ENCODE measurements at places on chromosomes 16 and 17.

DNA sequence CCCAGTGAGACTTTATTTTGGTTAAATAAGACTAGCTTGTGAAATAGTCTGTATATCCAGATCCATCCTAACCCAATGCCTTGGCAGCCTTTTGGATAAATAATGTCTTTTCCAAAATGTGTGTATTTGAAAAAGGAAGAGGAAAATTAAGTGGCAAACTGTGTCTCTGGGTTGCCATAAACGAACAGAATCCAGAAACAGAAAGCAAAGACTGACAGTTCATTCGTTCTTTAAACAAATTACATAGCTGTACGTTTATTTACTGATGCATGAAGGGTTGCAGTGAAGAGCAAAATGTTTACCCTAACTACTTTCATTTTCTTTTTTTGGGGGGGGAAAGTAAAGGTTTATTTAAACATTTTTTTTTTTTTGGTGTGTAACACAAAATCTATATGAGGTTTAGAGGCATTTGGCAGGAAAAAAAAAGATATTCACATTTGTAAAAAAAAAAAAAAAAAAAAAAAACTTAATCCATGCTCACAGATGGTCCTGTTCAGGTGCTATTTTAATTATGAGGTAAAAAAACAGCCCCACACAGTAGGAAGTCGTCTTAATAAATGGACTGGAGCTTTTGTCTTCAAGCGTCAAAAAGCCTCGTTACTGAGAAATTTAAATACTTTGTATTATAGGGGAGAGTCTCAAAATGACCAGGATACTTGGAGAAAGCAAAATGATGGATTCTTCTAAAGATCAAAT, 245.9 kb downstream of the FTO start:
- no peak for DNase-seq

GRCh38 chr16:10465821-10466220, 80.0 kb downstream of the ATF7IP2 start:
- no peak for DNase-seq

GRCh38 chr17:60720763-60721531, 43.3 kb downstream of the BCAS3 start:
- peak; percentile 28 for DNase-seq

- no peak for DNase-seq
Measured at GRCh38 chr17:81499601-81499970, 13.0 kb downstream of the ACTG1 start.

DNA sequence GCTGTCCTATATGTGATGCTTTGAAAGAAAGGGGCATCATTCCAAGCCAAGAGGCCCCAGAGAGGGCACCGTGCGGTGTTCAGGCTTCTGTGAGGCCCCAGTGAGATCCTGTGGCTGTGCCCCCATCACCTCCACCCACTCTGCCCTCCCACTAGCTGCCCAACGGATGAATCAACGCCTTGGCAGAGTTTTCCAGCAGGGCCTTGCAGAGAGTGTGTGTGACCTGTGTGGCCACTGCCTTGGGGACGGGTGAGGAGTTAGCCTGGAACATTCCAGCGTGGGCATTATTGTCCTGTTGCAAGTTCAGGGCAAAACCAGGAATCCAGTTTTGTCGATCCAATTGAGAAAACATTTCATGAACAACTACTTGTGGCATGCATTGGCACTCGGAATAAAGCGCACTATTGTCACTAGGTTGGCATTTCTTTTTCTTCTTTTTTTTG, 53.7 kb downstream of the SF3B3 start:
- no peak for DNase-seq

- DNase-seq = no peak
Measured at GRCh38 chr17:80545499-80545826, 825 bp downstream of the RPTOR start.

GRCh38 chr16:29030086-29030840, 45.4 kb downstream of the LAT start:
- no peak for DNase-seq

DNA sequence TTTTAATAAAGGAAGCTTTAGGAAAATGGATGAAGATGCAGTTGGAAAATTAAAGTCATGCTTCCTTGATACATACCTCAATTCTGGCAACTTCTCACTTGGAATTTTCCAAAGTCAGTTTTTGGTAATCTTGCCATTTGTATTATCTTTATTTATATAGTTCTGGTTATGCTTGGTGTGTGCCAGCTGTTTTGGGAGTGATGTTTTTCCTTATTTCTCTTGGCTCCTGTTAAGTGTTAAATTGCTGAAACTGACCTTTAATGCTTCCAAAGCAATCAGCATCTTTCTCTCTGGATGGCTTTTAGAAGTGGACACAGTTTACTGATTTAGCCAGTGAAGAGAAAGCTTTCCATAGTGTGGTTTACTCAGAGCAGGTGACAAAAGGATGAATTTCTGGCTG, 70.1 kb upstream of the HAS3 start:
- no peak for DNase-seq

GRCh38 chr16:82033006-82033405, 2.0 kb upstream of the HSD17B2 start:
- DNase-seq = no peak

DNA sequence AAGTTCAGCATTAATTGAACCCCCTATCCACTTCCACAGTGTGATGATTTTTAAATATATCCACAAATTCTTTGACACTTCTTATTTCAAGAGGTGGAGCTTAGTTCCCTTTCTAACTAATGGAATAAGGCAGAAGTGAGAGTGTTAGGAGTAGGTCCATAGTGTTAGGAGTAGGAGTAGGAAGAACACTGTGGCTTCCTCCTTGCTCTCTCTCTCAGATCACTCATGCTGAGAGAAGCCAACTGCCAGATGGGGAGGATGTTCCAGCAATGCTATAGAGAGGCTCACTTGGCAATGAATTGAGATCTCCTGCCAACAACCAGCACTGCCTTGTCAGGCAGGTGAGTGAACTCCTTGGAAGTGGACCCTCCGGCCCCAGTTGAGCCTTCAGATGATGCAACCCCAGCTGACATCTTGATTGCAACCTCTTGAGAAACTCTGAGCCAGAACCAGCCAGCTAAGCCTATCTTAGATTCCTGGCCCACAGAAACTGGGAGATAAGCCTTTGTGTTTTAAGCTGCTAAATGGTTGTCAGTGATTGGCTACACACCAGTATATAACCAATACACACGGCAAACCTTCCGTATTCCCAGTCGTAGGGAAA, 44.3 kb downstream of the SPECC1 start:
- DNase-seq = no peak

- no peak for DNase-seq
Measured at GRCh38 chr17:77125432-77125901, 15.3 kb upstream of the SEC14L1 start.

DNA sequence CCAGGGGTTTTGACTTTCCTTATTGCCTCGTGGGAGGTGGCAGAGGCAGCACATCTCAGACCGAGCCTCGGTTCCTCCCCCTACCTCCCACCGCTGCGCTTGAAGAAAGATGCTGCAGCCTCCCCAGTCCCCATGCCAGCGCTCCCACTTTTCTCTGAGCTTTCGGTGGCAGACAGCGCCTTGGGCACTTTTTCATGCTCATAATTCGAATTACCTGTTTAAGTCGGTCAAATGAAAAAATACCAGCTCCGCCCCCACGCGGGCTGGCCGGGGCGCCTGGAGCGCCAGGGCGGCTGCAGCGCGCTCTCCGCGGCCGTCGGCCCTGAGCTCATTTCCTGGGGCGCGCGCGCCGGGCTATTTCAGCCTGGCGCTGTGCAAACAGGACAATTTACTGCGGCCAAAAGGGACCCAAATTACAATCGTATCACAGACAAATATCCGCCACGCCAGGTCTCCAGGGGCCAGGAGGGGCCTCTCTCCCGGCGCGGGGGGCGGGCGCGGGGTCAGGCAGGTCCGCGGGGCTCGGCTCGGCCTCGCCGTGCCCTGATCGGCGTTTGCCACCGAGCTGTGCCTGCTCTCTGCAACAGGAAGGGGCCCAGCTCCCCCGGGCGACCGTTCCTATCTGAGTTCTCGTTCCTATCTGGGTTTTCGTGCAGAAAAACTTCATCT, 45.0 kb downstream of the SOST start:
- DNase-seq = peak; percentile 19

DNA sequence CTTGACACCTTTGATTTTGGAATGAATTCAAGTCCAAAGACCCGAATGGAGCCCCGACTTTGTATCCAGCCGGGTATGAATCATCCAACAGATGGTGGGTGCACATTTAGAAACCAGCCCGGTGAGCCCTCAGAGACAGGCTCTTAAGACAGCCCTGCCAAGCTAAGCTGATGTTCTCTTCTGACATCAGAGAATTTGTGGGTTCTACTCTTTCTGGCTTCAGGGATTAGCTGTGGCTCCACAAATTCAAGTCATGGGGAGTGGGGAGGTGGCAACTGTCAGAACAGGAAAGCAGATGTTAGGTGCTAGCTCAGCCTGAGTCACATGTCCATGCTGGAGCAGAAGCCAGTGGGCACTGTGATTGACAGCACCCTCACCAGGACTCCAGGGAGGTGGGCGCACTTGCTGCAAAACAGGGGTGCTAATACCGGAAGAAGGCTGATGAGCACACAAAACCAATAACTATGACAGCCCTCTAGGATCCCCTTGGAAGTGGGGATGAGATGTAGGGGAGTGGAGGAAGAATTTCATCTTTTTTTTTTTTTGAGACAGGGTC, 31.4 kb upstream of the XYLT2 start:
- no peak for DNase-seq

- DNase-seq = peak; percentile 58
Measured at GRCh38 chr17:78839762-78840529, 668 bp downstream of the USP36 start.

DNA sequence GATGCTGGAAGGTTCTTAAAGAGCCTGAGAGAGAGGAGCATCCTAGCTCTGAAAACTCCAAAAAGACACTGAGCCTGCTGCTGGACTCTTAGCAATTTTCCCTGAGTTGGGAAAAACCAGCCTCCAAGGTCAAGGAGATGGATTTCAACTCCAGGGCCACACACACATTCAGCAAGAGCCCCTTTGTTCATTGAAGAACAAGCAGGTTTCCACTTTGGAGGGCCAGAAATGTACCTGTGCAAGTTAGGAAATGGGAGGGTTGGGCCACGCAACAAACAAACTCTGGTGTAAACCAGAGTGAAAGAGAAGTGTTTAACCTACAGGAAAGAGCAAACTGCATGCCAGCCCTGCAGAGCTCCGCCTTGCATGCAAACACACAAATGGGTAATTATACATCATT, 264.8 kb upstream of the RPL38 start:
- DNase-seq = no peak

- DNase-seq = no peak
Measured at GRCh38 chr17:43924558-43924957, 17.2 kb upstream of the MPP2 start.

GRCh38 chr17:297758-298157, 54.8 kb downstream of the RPH3AL start:
- no peak for DNase-seq

GRCh38 chr17:75753514-75754377, 11.2 kb downstream of the GALK1 start:
- DNase-seq = peak; percentile 77

DNA sequence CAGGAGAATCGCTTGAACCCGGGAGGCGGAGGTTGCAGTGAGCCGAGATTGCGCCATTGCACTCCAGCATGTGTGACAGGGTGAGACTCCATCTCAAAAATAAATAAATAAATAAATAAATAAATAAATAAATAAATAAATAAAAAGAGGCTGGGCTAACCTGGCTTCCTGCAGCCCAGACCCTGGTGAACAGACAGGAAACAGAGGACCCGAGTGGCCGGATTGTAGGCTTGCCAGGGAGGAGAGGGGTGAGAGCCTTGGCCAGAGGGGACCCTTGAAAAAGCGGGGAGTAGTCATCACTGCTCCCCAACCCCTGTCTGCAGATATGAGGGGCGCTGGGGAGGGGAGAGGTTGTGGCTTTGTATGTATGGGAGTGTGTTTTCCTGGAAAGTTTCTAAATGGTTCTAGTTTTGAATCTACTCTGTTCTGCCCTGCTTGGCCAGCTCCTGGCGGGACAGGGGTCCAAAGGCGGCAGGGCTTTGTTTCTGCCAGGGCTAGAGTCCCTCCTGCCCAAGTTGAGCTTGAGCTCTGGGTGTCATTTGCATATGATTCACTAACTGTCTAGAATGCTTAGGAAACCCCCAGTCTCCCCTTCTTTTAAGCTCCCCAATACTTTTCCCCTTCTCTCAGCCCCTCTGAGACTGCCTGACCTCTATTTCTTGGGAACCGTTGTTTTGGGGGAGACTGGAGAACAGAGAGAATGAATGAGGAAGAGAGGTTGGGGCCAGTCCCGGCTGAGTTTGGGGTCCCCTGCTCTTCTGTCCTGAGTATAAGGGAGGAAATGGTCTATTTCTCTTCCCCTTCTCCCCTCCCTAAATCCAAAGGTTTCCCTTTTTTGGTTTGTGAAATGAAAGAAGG, 16.4 kb downstream of the RARA start:
- no peak for DNase-seq

GRCh38 chr16:2253293-2253692, 1.9 kb upstream of the ECI1 start:
- no peak for DNase-seq

- peak; percentile 24 for DNase-seq
Measured at GRCh38 chr16:23296994-23297393, 5.1 kb upstream of the SCNN1B start.

DNA sequence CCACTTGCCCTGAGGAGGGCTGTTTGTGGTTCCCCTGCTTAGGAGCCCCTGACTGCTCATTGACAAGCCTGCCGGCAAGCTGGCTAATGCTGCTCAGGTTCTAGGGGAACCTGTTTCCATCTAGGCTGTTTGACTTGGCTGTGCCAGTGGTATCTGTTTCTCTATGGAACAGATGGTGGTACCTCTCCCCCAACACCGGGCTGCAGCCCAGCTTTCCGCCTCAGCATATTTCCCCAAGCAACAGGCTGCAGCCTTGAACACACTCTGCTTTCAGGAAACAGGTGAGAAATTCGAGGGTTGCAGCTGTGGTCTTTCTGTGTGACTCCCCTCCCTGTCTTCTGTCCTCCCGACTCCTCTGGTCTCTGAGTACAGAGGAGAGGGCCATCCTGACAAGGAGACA, 132.3 kb downstream of the TMEM132E start:
- DNase-seq = no peak

- no peak for DNase-seq
Measured at GRCh38 chr17:50047083-50047482, 8.8 kb upstream of the ITGA3 start.

GRCh38 chr17:17073030-17073564, 30.8 kb downstream of the MPRIP start:
- DNase-seq = no peak

DNA sequence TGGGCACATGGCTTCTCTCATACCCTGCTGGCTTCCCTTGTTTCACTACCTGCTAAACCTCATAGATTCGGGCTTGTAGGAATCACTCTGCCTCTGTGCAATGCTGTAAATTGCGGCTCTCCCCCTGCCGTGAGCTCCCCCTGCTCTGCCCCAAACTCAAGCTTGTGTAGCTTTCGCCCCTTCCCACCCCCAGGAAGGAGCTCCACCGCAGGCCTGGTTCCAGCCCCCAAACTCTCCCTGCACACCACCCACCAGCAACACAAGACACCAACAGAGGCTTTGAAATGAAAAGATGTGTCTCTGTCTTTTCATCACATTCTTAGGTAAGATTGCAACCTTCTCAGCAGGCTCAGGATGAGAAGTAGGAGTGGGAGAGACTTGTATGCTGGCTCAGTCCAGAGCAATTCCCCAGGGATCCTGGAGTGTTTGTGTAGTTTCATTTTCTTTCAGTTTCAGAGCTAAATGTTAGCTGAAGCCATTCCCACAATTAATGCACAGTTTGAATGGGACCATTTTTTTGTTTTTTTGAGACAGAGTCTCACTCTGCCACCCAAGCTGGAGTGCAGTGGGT, 14.2 kb downstream of the CX3CL1 start:
- DNase-seq = no peak

GRCh38 chr16:57185446-57185944, 344 bp downstream of the PSME3IP1 start:
- peak; percentile 38 for DNase-seq
